NCI-H510A (cell line): ENCODE measurements at places on chromosomes 12 and 14.

DNA sequence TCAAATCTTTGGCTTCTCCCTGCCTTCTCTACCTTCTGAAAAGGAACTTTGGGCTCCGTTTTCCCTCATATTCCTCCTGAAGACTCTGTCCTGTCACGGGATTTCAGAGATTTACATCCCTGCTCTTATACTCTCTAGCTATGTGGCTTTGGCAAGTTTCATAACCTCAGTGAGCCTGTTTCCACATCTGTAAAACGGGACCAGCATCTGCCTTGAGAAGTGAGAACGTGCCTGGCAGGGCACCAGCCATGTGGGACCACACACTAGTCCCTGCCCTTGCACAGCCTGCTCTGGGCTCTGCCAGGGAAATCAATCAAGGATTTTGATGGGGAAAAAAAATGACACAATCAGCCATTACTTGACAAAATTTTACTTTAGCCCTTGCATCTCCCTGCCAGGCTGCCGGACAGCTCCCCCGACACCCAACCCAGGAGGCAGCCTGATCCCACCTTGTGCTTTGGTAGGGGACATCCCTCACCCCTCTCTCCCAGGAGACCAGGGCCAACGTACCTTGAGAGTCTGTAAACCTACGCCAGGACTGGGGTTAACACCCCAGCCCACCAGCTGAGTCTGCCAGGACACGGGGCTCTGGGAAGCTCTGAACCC, 8.5 kb downstream of the PHETA1 start:
- no peak for DNase-seq

DNA sequence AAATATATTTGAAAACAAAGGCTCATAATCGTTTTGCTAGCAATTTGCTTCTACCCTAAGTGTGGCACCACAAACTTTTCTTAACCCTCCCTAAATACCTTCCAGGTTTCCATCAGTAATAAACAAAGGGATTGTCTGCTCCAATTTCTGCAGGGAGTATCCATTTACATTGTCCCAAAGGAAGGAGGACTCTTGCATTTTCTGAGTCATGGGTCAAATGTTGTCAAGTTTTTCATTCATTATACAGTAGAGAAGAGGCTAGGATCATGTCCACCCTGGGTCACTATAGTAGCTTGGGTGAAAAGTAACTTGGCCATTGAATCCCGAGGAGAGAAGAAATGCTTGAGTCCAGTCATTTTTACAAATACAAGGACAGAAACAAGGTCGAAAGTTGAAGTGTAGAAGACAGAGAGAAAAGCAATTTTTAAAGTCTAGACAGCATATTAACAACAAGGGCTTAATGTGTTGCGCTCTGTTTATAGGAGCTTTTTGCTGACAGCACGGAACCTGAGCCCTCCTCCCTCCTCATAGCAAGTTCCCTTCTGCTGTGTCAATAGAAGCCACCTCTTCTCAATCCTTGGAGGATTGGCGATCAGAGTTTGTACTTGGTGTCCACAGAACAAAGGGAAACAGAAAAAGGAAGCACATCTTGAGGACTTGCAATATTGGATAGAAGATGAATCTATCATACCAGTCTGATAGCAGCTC, 53.1 kb downstream of the TMEM30B start:
- DNase-seq: peak; percentile 49

GRCh38 chr12:117141097-117141898, 42.1 kb upstream of the TESC start:
- peak; percentile 61 for DNase-seq

DNA sequence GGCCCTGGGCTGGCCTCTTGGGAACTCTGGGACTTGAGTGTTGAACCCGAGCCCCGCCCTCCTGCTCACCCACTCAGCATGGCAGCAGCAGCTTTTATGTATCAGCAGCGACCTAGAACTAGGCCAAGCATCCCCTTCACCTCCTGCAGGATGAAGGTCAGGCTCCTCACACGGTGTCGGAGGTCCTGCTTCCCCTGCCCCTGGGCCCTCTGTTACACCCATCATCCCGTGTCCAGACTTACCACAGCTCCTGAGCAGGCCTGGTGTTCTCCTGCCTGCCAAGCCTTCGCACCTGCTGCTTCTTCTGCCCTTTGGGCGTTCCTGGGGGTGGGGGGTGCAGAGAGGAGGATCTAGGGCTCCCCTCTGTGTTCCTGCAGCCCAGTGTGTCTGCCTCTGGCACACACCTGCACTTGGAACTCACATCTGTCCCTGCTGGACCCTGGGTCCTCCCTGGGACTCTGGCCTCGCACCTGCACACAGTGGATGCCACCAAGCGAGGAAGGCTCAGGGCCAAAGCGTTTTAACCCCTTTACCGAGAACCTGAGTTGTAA, 80.3 kb downstream of the PAPOLA start:
- no peak for DNase-seq

DNA sequence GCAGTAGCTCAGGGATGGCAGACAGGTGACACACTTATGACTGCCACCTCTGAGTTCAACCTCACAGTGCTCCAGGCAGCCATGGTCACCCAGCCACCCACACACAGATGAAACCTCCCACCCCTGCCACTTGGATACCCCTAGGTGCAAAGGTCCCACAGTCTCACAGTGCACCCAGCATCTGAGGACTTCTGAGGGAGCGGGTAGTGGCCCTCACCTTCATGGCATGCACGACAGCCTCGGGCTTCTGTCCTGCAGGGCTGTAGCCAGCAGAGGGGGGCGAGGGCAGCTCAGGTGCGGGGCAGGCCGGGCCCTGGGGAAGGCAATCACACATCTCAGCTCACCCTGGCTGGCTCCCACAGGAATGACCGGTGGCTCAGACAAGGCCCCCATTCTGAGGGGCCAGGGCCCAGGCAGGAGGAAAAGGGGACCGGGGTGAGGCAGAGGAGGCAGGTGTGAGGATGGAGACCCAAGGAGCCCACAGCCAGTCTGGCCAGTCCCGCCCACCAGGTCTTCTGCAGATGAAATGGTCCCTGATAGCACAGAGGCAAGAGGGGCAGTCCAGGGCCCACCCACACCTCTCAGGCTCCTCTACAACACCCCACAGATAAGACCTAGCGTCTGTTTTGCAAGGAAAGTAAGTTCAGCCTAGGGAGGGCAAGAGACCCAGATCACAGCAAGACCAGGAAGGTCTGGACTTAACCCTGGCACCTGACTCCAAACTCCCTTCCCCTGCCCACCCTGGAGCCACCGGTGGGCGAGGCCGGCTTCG, 35.8 kb downstream of the CCNK start:
- no peak for DNase-seq

DNA sequence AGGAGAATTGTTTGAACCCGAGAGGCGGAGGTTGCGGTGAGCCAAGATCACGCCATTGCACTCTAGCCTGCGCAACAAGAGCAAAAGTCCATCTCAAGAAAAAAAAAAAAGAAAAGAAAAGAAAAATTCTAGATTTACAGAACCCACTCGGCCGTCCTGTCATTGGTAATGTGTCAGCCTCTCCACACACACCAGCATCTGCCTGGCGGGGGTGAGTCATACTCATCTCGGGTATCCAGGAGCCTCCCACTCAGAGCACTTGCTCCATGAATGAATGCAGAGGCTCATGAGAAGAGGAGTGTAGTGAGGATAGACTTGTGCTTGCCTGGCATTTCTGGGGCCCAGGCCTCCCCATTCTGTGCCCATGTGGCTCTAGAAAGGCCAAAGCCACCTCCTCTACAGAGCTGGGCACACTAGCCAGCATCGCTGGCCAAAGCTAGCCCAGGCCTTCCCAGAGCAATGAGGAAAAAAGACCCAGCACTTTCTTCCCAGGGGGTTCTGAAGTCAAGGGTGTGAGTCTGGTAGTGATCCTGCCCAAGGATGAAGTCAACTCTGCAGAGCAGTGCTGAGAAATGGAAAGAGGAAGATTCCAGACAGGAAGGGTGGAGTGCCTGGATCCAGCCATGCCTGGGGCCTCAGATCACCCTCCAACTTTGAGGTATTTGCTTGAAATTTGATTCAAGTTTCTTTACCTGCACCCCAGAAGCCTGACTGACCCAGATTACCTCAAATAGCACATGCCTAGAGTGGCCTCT, 31.2 kb upstream of the KLC1 start:
- DNase-seq: peak; percentile 9

- no peak for DNase-seq
These were observed 121.0 kb upstream of the VRK1 start for GRCh38 chr14:96676166-96676565.

GRCh38 chr12:34599530-34600513, 577.5 kb downstream of the ALG10 start:
- no peak for DNase-seq

- DNase-seq: no peak
These were observed 11.5 kb downstream of the C14orf93 start for GRCh38 chr14:22998329-22999012.

- DNase-seq: no peak
These were observed 88.2 kb downstream of the CCDC91 start for GRCh38 chr12:28278499-28278898.

DNA sequence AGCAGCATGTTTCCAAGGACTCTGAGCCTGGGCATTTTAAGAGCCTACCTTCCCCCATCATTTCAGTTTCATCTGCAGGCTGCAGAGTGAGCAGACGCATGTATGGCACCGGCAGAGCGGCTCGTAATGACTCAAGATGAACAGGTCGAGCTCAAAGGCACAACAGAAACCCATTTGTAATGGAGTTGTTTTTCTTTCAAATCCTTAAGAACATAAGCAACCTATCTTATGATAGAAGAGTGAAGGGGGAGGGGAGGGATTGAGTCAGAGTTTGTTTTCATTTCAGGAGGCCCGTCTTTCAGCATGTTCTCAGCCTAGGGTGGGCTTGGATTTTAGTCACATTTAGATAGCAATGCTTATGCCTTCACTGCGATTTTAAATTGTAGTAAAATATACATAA, 54.9 kb upstream of the CISTR start:
- DNase-seq: no peak

DNA sequence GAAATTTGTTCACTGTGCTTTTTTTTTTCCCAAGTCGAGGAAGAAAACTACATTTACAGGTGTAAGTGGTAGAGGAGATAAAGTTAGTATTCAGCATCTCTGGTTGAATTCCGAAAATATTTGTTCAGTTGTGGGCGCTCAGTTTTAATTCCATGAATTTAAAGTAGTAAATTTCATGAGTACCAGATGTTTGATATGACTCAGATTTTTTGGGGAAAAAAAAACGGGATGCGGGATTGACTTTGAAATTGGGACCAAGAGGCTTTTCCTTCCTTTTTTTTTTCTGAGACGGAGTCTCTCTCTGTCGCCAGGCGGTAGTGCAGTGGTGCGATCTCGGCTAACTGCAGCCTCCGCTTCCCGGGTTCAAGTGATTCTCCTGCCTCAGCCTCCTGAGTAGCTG, 1.6 kb downstream of the TULP3 start:
- no peak for DNase-seq

- no peak for DNase-seq
These were observed 29.6 kb downstream of the IRF2BPL start for GRCh38 chr14:76998910-76999309.

GRCh38 chr14:58367296-58367695, 28.4 kb upstream of the TOMM20L start:
- no peak for DNase-seq

GRCh38 chr14:89393222-89393745, 23.7 kb downstream of the FOXN3 start:
- DNase-seq: no peak

DNA sequence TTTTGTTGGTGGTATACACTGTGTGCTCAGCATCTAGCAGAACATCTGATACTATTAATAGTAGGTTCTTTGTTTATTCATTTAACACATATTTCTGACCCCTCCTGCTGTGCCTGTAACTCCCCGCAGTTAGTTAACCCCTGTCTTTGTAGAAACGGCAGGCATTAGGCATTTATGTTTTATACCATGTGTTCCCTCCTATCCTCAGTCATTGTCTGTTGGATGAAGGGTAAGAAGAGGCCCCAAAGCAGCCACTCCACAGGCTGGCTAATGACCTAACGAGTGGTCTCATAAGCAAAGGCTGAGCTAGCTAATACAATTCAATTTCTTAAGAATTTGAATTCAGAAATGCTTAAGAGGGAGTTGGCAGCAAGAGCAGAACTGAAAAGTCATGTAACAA, 170.8 kb downstream of the TMX1 start:
- no peak for DNase-seq

- no peak for DNase-seq
These were observed 124.1 kb upstream of the E2F7 start for GRCh38 chr12:77189458-77189857.

GRCh38 chr12:54622463-54623183, 12.1 kb downstream of the LACRT start:
- DNase-seq: no peak

DNA sequence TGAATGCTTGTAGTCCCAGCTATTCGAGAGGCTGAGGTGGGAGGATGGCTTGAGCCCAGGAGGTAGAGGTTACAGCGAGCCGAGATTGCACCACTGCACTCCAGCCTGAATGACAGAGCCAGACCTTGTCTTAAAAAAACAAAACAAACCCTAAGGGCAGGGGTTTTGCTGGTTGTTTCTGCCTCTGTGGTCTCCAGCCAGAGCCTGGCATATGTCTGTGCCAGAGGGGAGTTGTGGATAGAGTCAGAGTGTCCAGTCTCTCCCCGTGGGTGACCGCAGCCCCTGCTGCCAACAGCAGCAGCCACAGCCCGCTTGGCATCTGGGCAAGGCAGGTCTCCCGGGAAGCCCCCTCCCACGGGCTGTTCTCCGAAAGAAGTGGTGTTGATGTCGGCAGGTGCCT, 37.6 kb downstream of the MVK start:
- DNase-seq: no peak

DNA sequence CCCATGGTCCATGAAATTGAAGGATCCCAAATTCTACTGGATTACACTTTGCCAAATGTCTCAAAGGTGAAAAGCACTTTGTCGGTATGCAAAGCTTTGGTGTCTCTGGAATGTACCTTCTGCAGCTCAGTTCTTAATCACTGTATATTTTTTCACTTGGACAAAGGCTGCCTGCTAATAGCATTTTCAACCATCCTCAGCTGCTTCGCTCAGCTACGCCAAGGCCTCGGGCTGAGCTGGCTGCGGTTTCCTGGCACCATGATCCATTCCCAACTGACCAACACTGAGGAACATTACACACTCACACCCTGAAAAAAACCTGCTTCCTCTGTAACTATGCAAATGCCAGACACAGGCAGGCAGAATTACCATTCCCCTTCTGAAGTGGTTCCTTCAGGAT, 335.2 kb downstream of the DPF3 start:
- no peak for DNase-seq

- no peak for DNase-seq
These were observed 101.3 kb downstream of the WIF1 start for GRCh38 chr12:65019696-65020234.

DNA sequence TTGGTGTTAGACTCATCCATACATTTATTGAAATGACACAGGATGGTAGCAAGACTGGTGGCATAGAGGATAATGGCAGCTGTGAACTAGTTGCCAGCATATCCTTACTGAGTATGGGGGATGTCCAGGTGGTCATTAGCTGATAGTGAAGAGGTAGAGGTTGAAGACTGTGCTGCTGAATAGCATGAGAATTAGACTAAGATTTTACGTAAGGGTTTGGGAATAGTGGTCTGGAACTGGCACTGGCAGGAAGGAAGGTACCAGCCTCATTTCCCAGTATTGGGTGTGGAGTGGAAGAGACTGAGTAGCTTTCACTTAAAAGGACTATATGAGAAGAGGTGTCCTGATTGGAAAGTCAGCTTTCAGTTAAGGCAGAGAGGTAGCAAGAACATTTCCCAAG, 6.5 kb downstream of the ERC1 start:
- no peak for DNase-seq
